ENCODE measurements at places on chromosomes 13 and 19.
A peak's percentile ranks its signal among the peaks of the same experiment; 100 is the strongest.

GRCh38 chr13:49840266-49840665 lies 47.8 kb upstream of the KPNA3 start:
- no peak for DNase-seq

- DNase-seq = no peak
These were observed 17.7 kb upstream of the UPF1 start for GRCh38 chr19:18814063-18814462.

DNA sequence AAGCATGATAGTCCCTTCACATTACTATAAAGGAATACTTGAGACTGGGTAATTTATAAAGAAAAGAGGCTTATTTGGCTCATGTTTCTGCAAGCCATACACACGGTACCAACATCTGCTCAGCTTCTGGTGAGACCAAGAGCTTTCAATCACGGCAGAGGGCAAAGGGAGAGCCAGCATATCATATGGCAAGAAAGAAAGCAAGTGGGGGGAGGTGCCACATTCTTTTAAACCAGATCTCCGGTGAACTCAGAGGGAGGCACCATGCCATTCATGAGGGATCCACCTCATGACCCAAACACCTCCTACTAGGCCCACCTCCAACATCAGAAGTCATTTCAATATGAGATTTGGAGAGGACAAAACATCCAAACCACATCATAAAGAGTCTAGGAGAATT lies 20.3 kb downstream of the XPO4 start:
- no peak for DNase-seq

GRCh38 chr19:4588291-4588761 lies 28.8 kb upstream of the SEMA6B start:
- no peak for DNase-seq

GRCh38 chr13:42322806-42323205 lies 50.9 kb downstream of the AKAP11 start:
- no peak for DNase-seq

GRCh38 chr19:42420055-42420544 lies 7.1 kb downstream of the LIPE start:
- DNase-seq = no peak

- DNase-seq = no peak
These were observed 1.3 kb downstream of the FLT3LG start for GRCh38 chr19:49475191-49475917.

- DNase-seq = no peak
These were observed 83.0 kb downstream of the FNDC3A start for GRCh38 chr13:49058761-49059160.

GRCh38 chr19:4028334-4029246 lies 21.1 kb downstream of the PIAS4 start:
- no peak for DNase-seq

GRCh38 chr13:58960888-58961287 lies 1202.8 kb downstream of the DIAPH3 start:
- DNase-seq = no peak

GRCh38 chr19:5932609-5933262 lies 18.7 kb downstream of the CAPS start:
- no peak for DNase-seq

DNA sequence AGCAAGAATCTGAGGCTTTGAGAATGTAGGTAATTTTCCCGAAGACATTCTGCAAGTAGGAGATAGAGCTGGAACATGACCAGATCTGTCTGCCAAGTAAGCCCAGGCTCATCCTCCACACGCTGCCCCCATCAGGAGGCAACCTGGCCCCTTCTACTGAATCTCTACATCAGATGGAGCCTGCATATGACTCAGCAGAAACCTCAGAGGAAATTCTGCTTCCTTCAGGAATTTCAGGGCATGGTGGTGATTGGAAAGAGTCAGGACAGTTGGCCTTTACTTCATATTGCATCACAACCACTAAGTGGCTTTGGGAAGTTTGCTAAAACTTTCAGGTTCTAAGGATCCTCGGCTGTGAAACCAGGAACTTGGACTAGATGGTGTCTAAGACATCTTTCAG lies 85.2 kb downstream of the LRRC63 start:
- DNase-seq = no peak

DNA sequence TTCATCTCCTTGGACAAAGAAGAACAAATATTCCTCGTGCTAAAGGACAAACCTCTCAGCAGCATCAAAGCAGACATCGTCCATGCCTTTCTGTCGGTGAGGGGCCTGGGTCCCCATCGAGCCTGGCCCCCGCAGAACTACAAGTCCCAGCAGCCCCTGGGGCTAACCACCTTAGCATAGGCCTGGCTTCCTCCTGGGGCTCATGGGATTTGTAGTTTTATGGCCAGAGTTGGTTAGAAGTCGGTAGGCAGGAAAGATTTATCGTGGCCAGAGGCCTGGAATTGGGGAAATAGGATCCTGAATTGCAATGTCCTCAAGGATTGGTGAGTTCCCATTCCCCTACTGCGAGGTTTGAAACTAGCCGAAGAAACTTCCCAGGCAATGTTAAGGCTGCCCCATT lies 19.6 kb downstream of the TMEM150B start:
- no peak for DNase-seq

DNA sequence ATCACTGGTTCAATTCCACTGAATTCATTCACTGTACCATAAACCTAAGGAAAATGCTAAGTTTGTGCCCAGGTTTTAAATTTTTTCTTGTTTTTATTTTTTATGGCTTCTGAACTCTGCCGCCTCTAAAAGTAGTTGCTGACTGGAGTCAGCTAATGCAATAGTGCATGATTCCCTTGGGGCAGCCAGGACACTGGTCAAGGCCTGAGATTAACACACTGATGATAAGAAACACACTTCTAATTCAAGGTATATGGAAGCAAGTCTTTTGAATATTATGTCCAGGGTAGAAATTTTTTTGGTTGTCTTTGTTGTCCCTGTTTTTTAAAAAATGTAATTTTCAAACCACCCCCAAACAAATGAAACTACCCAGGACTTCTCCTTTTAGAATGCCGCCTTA lies 72.2 kb downstream of the CDADC1 start:
- DNase-seq = no peak

GRCh38 chr19:29715701-29716581 lies 880 bp upstream of the C19orf12 start:
- no peak for DNase-seq

GRCh38 chr19:7748756-7749155 lies 1.4 kb upstream of the CD209 start:
- DNase-seq = no peak

DNA sequence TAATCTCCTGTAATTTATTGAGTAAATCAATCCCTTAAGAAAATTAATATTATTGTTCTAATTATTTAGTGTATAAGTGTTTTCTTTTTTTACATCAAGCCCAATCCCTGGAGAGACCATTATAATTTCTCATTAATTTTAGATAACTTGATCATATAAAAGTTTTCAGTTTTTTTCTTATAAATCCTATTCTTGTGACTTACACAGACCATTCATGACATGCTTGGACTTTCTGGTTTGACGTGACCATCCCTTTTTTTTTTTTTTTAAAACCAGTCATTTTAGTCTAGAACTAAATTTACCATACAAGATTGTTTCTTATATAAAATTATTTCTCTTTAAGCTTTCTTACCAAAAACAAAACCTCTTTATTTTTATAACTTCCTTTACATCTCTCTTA lies 5.4 kb upstream of the MTRF1 start:
- no peak for DNase-seq

DNA sequence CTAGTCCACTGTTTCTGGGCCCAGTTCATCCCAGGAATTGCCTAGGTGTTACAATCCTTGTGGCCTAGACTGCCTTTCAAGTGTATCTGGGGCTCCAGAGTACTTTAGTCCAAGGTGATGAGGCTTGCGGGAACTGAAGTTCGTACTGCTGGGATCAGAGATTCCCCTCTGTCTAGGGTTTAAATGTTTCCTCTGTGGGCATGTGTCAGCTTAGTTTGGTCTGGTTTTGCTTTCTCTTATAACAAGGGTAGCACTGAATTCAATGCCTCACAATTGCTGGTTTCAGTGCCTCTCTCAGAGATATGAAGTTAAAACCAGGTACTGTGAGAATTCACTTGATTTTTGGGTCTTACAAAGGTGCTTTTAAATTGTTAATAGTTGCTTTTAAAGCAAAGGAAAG lies 30.8 kb downstream of the RGCC start:
- DNase-seq = no peak

GRCh38 chr19:58510084-58510862 lies 1.5 kb downstream of the SLC27A5 start:
- no peak for DNase-seq

GRCh38 chr13:108700422-108701170 lies 71.2 kb downstream of the MYO16 start:
- no peak for DNase-seq

GRCh38 chr13:30906411-30907051 lies 460 bp downstream of the MEDAG start:
- no peak for DNase-seq

DNA sequence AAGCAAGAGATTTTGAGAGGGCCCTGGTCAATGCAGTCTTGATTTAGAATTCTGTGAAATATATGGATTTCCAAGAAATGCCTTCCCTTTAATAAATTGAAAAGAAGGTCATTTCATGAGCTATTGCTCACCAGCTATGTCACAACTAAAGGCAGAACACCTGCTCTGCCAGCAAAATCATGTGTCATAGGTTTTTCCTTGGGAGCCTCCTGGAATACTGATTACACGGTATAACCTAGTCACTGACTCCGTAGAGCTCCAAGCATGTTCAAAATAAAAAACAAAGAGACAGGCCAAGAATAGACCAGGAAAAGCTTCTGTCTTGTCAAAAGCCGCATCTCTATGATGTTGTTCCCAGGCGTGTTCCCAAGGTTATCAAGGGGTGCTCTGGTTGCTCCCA lies 45.5 kb downstream of the HSPH1 start:
- no peak for DNase-seq

DNA sequence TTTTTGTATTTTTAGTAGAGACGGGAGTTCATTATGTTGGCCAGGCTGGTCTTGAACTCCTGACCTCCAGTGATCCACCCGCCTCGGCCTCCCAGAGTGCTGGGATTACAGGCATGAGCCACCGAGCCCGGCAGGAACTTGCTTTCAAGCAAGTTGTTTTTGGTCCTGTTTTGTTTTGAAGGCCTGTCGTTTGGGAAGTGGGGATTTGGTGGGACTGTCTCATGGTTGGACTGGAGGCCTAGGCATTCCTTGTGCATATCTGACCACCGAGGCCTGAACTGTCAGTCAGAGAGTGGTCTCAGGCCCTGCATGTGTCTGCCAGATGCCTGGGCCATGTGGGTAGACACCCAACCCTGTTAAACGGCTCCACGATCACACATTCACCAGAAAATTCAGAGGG lies 26.3 kb downstream of the UBXN6 start:
- no peak for DNase-seq

DNA sequence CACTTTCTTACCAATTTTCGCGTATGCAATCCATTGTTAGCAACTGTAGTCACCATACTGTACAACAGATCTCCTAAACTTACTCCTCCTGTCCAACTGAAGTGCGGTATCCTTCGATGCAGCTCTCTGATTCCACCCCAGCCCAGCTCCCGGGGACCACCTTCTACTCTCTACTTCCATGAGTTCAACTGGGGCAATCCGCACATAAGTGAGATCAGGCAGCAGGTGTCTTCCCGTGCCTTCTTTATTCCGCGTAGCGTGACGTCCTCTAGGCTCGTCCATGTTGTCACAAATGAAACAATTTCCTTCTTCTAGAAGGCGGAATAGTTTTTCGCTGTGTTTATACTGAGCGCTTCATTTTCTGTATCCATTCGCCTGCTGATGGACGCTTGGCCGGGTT lies 8.4 kb downstream of the LILRB1 start:
- no peak for DNase-seq

- DNase-seq = no peak
These were observed 2.4 kb upstream of the NCAN start for GRCh38 chr19:19209372-19209771.

GRCh38 chr19:33773704-33774624 lies 22.7 kb upstream of the KCTD15 start:
- DNase-seq = no peak

GRCh38 chr13:39263531-39263930 lies 225.3 kb downstream of the NHLRC3 start:
- DNase-seq = peak; percentile 64

DNA sequence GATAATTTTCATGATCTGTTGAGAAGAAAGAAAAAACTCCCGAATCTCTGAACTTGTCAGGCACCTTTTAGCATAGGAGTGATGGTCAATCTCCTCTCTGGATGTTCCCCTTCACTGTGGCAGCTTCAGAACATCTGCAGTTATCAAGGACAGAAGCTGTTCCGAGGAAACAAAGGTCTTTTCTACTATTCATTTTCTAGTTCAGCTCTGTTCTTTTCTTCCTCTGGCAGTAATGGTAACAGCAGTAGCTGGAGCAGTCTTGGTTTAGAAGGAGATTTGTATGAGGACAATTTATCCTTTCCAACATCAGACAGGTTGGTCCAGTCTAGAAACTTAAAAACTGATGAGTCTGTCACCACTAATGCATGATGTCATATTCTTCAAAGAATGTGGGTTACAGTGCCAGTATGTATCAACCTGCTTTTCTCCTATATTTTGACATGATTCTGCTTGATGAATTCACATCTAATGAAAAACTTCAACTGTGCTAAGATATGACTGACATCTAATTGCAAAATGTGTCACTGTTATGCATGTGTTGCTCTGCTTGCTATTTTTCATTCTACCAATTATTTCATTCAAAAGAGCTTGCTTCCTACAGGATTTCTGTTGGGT lies 41.0 kb downstream of the AKAP11 start:
- no peak for DNase-seq

DNA sequence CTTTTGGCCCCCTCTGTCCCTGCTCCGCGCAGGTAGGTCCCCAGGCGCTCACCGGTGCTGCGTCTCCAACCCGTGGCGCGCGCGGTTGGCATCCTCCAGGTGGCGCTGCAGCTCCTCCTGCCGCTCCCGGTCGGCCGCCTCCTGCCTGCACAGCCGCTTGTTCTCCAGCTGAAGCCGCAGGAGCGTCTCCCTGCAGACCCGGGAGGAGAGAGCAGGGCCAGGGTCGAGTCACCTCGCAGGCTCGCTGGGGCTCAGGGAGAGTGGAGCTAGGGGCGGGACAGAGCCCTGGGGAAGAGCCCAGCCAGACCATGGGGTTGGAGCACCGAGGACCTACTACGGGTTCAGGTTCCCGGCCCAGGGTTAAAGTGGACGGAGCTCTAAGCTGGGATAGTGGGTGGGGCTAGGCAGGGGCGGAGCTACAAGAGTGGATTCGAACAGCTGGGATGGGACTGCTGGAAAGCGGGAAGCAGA lies 9.3 kb downstream of the HOOK2 start:
- DNase-seq = no peak
